ENCODE measurements at places on chromosomes 5 and 9.

DNA sequence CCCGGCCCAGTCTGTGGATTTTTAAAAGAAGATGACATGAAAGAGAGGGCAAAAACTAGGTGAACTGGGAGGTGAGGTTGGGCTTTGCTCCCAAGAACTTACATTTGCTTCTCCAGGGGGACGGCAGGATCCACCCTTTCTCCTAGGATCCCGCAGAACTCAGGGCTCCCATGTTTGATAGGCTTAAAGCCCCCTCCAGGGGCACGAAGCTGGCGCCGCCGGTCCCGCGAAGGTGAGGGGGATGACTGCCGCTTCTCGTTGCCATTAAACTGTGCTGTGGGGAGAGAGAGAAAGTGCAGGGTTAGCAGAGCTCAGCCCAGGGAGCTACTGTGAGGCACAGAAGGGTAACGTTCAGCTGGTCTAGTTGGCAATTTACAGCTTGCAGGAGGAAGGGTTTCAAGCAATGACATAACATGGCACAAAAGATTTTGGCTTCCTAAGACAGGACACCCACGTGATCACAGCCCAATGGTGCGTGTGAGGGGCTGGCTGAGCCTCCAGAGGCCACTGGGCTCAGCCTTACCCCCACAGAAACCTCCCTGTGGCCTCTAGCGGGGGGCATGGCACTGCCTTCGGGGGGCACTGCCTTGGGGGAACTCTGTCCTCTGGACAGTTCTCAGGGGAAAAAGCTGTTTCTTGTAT is 52.0 kb upstream of the SLC25A51 start:
- H3K27me3 ChIP-seq, result no peaks in the 10 kb centered on the region
- DNase-seq, result no peak
- peaks cover 17% of the 10 kb centered on the region for H3K4me1 ChIP-seq
- no peak overlapping the region for H3K27ac ChIP-seq

DNA sequence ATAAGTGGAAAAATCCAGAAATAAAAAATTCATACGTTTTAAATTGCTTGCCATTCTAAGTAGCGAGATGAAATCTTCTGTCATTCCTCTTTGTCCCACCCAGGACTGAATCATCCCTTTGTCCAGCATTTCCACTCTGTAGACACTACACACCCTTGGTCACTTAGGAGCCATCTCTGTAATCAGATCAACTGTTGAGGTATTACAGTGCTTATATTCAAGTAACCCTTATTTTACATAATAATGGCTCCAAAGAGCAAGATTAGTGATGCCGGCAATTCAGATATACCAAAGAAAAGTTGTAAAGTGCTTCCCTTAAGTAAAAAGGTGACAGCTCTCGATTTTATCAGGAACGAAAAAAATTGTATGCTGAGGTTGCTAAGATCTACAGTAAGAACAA is 60.4 kb downstream of the TRIM36 start:
- no peak overlapping the region for H3K27ac ChIP-seq
- no peak overlapping the region for H3K4me3 ChIP-seq
- DNase-seq, result no peak
- H3K27me3 ChIP-seq, result peaks cover 75% of the 10 kb centered on the region
- H3K36me3 ChIP-seq, result no peaks in the 10 kb centered on the region
- no peaks in the 10 kb centered on the region for H3K4me1 ChIP-seq

DNA sequence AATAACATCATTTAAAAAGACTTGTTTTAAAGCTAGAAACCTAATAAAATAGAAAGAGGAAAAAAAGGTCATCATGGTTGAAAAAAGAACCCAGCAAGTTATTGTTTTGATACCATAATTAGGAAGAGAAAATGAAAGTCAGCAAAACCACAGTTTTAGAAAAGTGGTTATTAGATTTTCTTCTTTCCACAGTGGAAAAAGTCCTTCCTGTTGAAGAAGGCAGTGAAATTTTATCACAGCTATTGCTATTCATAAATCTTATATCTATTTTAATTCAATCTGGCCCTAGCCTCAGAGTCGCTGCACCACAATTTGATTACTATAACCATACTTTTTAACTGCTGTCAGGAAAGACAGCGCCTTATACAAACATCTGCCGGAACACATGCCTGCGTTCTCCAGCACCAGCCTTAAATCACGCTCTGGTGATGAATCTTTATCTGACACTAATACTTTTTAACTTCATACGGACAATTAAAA is 60.3 kb downstream of the MAPKAP1 start:
- no peak for DNase-seq
- H3K27ac ChIP-seq, result peak overlapping the region; percentile 95
- H3K36me3 ChIP-seq, result peaks cover 1% of the 10 kb centered on the region
- H3K27me3 ChIP-seq, result no peaks in the 10 kb centered on the region
- H3K4me3 ChIP-seq, result peak overlapping the region; percentile 64

GRCh38 chr9:114250235-114250568 is 72.7 kb upstream of the ORM1 start:
- no peak overlapping the region for H3K4me3 ChIP-seq
- peaks cover 2% of the 10 kb centered on the region for H3K36me3 ChIP-seq
- H3K27me3 ChIP-seq, result peaks cover 26% of the 10 kb centered on the region
- H3K4me1 ChIP-seq, result no peaks in the 10 kb centered on the region
- DNase-seq, result no peak
- no peak overlapping the region for H3K27ac ChIP-seq

- no peak overlapping the region for H3K27ac ChIP-seq
- no peaks in the 10 kb centered on the region for H3K4me1 ChIP-seq
- peaks cover 17% of the 10 kb centered on the region for H3K27me3 ChIP-seq
- peaks cover 2% of the 10 kb centered on the region for H3K36me3 ChIP-seq
Observed at GRCh38 chr5:179171816-179172745, 111.9 kb downstream of the ZNF354C start.

DNA sequence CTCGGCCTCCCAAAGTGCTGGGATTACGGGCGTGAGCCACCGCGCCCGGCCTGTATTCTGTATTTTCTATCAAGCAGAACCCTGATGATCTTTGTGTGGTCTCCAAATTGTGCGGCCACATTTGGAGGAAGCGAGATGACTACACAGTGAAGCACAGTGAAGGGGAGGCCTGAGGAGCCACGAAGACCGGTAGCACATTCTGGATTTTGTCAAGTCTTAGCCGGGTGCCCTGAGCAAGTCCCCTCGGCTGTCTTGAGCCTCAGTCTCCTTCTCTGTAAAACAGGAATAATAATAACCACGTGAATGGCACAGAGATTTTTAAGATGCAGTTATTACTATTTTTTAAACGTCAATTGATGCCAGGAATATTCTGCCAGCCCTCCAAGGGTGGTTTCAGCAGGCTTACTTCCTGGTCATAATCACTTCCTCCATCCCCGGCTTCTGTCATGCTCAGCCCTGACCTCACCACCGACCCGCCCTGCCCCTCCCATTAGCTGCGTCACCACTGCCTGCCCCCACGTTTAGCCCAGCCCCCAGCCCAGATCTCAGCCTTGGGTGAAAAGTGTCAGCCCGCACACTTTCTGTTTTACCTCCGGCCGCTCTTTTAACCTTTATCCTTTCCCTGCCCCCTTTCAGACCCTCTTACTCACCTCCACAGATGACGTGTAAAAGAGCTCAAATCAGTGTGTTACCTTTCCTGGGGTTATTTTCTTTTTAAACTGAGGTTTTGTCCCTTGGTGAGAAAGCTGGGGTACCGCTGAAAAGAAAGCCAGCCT is 27.0 kb upstream of the ERGIC1 start:
- peaks cover 16% of the 10 kb centered on the region for H3K4me1 ChIP-seq
- H3K27me3 ChIP-seq, result no peaks in the 10 kb centered on the region
- peak overlapping the region; percentile 78 for H3K4me3 ChIP-seq
- peaks cover 7% of the 10 kb centered on the region for H3K36me3 ChIP-seq
- H3K27ac ChIP-seq, result peak overlapping the region; percentile 91
- DNase-seq, result peak; percentile 67

GRCh38 chr9:117722108-117722761 is 18.0 kb downstream of the TLR4 start:
- H3K4me3 ChIP-seq, result no peak overlapping the region
- H3K4me1 ChIP-seq, result no peaks in the 10 kb centered on the region
- no peak for DNase-seq
- H3K27ac ChIP-seq, result no peak overlapping the region

GRCh38 chr5:756865-757345 is 27.6 kb downstream of the ZDHHC11B start:
- no peak for DNase-seq
- no peak overlapping the region for H3K4me3 ChIP-seq
- no peak overlapping the region for H3K27ac ChIP-seq

GRCh38 chr5:2300421-2300820 is 417.7 kb upstream of the IRX4 start:
- no peak overlapping the region for H3K27ac ChIP-seq
- H3K4me1 ChIP-seq, result no peaks in the 10 kb centered on the region
- no peaks in the 10 kb centered on the region for H3K27me3 ChIP-seq
- no peak overlapping the region for H3K4me3 ChIP-seq
- DNase-seq, result no peak
- no peaks in the 10 kb centered on the region for H3K36me3 ChIP-seq

DNA sequence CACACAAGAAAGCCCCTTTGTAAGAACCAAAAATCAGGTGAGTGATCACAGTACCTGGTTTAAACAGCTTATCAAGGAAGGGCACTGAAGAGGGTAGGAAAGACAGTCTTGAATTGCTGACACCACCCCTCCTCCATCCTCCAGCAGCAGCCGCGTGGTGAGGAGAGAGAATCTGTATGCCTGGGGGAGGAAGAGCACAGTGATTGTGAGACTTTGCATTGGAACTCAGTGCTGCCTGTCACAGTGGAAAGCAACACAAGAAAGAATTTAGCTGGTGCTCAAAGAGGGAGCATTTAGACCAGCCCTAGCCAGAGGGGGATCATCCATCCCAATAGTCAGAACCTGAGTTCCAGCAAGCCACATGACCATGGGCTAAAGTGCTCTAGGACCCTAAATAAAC is 11.6 kb upstream of the STX17 start:
- no peaks in the 10 kb centered on the region for H3K36me3 ChIP-seq
- H3K4me1 ChIP-seq, result no peaks in the 10 kb centered on the region
- H3K27me3 ChIP-seq, result peaks cover 25% of the 10 kb centered on the region
- no peak overlapping the region for H3K4me3 ChIP-seq
- no peak overlapping the region for H3K27ac ChIP-seq
- no peak for DNase-seq

- H3K27ac ChIP-seq, result no peak overlapping the region
- no peaks in the 10 kb centered on the region for H3K4me1 ChIP-seq
- no peak for DNase-seq
- peaks cover 51% of the 10 kb centered on the region for H3K27me3 ChIP-seq
Observed at GRCh38 chr5:133200256-133200655, 148.4 kb downstream of the HSPA4 start.

DNA sequence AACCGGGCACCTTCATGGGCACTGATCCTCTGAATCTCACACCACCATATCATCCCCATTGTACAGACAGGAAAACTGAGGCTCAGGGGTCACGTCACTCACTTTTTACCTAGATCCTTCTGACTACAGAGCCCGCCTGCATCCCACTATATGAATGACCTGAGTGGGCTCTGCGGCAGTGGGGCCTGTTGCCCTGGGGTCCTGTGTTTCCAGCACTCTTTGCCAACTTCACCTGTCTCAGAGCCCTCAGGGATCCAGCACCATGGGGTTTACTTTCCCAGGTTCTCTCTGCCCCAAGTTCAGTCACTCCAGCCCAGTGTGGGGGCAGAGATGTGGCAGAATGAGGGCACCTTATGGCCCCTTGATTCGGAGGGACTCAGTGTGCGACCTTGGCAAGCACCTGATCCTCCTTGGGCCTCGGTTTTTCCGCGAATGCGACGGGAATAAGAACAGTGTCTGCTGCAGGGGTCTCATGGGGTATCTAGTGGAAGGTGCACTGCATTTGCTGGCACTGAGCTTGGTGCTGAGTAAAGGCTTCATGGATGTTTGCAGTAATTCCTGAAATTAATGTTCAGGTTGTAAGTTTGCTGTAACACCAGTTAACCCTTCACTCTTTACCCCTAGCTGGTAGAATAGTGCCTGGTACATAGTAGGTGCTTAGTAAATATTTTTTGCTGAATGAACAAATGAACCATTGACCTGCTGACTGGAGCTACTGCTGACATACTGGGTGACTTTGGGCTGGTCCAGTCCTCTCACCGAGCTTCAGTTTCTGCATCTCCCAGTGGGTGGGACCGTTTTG is 47.1 kb upstream of the BOD1 start:
- H3K27ac ChIP-seq, result no peak overlapping the region
- H3K4me3 ChIP-seq, result no peak overlapping the region
- peaks cover 1% of the 10 kb centered on the region for H3K36me3 ChIP-seq
- no peak for DNase-seq

GRCh38 chr5:133333326-133334150 is 278.8 kb downstream of the FSTL4 start:
- H3K4me1 ChIP-seq, result no peaks in the 10 kb centered on the region
- H3K27ac ChIP-seq, result no peak overlapping the region
- no peak for DNase-seq
- no peak overlapping the region for H3K4me3 ChIP-seq
- H3K36me3 ChIP-seq, result no peaks in the 10 kb centered on the region

DNA sequence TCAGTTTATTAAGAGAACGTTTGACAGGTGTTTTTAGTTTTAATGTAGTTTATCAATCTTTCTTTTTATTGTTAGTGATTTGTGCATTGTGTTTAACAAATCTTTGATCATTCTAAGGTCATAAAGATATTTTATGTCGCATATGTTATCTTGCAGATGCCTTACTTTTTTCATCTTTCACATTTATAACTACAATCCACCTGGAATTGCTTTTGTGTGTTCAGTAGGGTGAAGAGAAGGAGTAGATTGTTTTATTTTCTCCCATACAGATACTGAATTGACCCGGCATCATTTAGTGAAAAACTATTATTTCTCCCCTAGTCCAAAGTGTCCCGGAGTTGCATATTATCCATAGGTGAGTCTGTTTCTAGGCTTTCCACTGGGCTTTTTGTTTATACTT is 179.4 kb upstream of the RGMB start:
- no peak for DNase-seq
- H3K4me1 ChIP-seq, result no peaks in the 10 kb centered on the region
- H3K27ac ChIP-seq, result no peak overlapping the region
- H3K4me3 ChIP-seq, result no peak overlapping the region

DNA sequence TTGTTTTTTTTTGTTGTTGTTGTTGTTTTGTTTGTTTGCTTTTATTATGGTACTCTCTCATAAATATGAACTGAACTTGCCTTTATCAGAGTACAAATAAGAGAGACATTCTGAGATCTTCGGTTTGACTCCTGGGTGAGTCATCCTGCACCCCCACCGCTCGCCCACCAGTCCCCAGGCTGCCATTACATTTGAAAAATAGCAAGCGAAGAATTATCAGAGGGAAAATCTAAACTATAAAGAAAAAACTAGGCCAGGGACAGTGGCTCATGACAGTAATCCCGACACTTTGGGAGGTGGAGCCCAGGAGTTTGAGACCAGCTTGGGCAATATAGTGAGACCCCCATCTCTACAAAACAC is 122.1 kb upstream of the MAP3K1 start:
- no peak for DNase-seq
- H3K4me3 ChIP-seq, result no peak overlapping the region
- peaks cover 15% of the 10 kb centered on the region for H3K4me1 ChIP-seq
- H3K36me3 ChIP-seq, result no peaks in the 10 kb centered on the region
- no peak overlapping the region for H3K27ac ChIP-seq

All from central memory CD8-positive, alpha-beta T cell (primary cell).